ENCODE measurements at places on chromosomes 3 and 15.

DNA sequence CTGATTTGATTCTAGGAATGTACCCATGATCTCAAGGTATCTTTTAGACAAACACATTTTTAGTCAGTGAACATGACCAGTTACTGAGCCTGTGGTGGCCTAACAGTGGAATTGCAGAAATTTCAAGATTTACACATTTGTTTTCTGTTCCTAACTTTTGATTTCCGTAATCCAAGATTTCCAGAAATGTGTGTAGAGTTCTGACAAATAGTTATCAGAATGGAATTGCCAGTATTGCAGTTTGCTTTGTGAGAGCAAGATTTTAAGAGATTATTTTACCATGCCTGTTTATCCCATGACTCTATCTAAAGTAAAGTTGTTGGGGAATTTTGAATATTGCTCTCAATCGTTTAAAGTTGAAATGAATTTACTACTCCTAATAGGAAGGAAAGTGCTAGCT lies 11.7 kb upstream of the UTS2B start:
- DNase-seq, result no peak

- DNase-seq, result no peak
Measured at GRCh38 chr3:36206956-36207580, 173.2 kb upstream of the STAC start.

GRCh38 chr3:115272036-115272824 lies 125.1 kb upstream of the ZBTB20 start:
- DNase-seq, result no peak

- DNase-seq, result no peak
Measured at GRCh38 chr3:47418167-47419082, 37.6 kb downstream of the PTPN23 start.

DNA sequence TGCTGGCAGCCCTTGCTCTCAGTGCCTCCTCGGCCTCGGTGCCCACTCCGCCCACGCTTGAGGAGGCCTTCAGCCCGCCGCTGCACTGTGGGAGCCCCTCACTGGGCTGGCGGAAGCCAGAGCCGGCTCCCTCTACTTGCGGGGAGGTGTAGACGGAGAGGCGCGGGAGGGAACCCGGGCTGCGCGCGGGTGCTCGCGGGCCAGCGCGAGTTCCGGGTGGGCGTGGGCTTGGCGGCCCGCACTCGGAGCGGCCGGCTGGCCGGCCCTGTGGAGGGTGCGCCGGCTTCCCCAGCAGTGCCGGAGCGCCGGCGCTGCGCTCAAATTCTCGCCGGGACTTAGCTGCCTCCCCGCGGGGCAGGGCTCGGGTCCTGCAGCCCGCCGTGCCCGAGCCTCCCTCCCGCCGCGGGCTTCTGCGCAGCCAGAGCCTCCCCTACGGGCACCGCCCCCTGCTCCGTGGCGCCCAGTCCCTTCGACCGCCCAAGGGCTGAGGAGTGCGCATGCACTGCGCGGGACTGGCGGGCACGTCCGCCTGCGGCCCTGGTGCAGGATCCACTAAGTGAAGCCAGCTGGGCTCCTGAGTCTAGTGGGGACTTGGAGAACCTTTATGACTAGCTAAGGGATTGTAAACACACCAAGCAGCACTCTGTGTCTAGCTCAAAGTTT lies 231.5 kb downstream of the EFHB start:
- DNase-seq, result no peak

DNA sequence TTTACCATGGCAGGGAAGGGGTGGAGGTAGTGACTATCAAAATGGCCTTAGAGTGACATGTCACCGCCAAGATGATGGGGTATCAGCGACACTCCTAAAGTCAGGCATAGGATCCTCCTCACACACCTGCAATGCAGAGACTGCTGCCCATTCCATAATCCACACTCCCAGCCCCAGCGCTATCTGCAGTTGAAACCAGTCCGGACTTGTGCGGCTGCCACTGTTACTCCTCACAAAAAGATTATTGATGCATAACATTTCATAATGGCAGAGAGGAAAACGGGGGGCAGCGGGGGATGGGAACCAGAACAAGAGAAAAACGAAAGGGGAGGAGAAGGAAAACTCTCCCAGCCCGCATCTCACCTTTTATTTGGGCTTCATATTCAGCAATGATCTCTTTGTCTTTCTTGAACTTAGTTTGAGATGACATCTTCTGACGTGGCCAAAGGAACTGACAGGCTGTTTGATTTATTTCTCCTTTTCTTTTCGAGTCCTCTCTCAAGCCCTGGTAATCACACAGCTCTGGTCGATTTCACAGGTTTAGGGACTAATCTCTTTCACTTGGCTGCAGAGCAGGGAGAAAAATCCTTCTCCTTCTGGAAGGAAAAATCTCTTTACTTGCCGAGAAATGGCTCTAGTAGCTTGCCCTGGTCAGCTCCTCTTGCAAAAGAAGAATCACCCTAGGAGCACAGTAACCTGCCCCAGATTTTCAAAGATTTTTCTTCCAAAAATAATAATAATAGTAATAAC lies 749 bp downstream of the SRGAP3 start:
- DNase-seq, result no peak
